ENCODE measurements at places on chromosomes 7 and 10.

DNA sequence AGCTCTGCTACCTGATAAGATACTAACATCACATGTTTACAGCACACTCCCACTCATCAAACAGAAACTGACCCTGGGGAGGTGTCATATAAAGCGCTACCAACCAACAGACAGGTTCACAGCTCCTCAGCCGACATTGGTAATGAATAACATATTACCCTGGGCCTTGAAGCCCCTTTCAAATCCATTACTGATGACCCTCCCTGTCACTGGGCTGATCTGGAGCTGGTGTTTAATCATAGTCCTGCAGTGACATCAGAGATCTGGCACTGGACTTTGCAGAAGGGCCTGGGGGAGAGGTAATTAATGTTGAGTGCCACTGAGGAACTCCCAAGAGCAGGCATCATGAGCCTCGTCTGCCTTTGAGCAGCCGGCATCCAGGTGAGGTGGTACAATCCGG lies 306.5 kb upstream of the NFE2L3 start:
- DNase-seq, result peak; percentile 65

DNA sequence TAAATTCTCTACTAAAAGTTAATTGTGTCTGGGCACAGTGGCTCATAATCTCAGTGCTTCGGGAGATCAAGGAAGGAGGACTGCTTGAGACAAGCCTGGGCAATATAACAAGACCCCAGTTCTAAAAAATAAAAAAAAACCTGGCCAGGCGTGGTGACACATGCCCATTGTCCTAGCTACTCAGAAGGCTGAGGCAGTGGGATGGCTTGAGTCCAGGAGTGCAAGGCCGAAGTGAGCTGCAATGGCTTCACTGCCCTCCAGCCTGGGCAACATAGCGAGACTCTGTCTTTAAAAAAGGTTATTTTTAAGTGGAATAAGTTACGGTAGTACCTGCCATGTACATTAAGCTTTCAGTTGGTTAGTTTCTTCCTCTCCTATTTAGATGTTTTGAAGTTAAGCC lies 28.9 kb downstream of the CDK14 start:
- no peak for DNase-seq

- no peak for DNase-seq
Observed at GRCh38 chr10:122331615-122332446, 42.7 kb upstream of the PLEKHA1 start.

DNA sequence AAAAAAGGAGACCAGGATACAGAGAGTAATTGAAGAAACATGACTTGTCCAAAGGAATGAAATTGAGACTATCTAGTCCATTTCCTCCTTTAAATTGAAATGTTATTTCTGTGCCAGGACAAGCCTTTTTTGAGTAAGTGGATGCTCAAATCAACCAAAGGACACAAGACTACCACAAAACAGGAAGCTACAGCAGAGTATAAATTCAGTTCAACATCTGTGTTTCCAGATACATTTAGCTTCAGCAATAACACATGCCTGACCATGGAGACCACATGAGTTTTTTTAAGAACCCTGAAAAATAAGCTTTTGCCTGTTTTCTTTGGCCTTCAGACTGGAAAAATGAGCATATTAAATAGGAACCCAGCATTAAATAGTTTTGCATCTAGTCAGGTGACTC lies 707.5 kb downstream of the ZWINT start:
- no peak for DNase-seq

DNA sequence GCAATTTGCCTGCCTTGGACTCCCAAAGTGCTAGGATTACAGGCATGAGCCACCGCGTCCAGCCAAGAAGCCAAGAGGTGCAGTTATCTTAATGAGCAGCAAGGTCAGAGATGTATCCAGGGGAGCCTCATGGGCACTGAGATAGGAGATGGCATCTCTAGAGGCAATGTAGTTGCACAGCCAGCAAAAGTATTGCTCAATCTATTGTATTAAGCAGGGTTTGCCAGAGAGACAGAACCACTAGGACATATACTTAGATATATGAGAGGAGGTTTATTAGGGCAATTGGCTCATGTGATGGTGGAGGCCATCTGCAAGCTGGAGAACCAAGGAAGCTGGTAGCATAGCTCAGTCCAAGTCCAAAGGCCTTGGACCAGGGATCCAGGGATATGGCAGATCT lies 16.3 kb upstream of the VPS26A start:
- peak; percentile 24 for DNase-seq

DNA sequence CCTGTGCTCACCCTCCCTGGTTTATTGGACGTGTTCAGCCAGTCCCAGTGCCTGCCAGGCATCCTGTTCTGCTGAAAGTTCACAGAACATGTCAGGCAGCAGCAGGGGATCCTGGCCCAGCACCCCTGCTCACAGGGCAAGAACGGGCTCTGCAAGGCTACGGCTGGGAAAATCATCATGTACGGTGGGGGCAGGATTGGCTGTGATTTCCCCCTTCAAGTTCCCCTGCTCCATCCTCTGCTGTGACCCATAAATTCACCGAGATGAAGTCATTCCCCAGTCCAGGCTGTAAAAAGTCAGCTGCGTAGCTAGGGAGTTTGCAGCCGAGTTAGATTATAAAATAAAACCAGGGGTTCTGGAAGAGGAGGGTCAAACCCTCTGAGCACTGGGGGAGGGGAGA lies 484.1 kb upstream of the ZMIZ1 start:
- DNase-seq, result no peak

Data from small intestine (tissue), 16 donors.